ENCODE measurements at places on chromosomes 11 and 22.

DNA sequence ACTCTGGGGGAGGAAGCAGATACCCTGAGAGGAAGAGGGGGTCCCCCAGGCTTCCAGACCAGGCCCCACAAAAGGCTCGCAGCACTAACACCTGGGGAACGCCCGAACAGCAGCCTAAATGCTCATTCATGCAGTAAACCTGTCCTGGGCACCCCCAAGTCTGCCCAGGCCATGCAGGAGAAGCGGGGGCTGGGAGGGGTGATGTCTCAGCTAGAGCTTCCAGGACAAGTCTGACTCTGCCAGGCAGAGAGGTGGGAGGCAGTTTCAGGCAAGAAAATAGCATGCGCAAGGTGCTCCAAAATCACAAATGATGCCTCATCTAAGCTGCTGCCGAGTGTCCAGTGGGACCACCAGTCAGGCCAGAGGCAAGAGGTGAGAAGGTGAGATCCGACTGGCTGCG is 14.6 kb downstream of the CABP7 start:
- DNase-seq = no peak

- DNase-seq = no peak
Measured at GRCh38 chr11:130397780-130398179, 30.6 kb downstream of the ADAMTS8 start.

- no peak for DNase-seq
Measured at GRCh38 chr22:24129263-24129651, 52.0 kb upstream of the SUSD2 start.

- no peak for DNase-seq
Measured at GRCh38 chr22:36599771-36600170, 70.8 kb upstream of the EIF3D start.

GRCh38 chr22:46226577-46226976 is 23.5 kb downstream of the CDPF1 start:
- DNase-seq = no peak

Data from renal pelvis (tissue), 12 donors.